ENCODE measurements at places on chromosomes 4 and X. TPM values are rescaled to one million over a fixed set of nuclear protein-coding genes. Genes with fewer than 3 reads are reported as not detected.

- DNase-seq = peak; percentile 20
Measured at GRCh38 chr4:89284828-89285227, 22.8 kb downstream of the GPRIN3 start.

DNA sequence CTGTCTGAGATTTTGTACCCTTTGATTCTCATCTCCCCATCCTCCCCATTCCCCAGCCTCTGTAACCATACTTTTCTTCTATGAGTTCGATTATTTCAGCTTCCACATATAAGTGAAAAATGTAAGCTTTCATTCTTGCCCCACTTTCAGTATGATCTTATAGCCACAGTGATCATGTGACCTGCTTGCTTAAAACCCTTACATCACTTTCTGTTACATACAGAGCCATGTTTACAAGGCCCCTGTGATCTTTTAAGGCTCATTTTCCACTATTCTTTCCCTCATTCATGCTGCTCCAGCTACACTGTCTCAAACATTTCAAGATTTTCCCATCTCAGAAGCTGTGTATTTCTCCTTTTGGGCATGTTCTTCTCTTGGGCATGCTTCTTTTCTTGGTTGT is 147.7 kb downstream of the DCK start:
- no peak for DNase-seq

DNA sequence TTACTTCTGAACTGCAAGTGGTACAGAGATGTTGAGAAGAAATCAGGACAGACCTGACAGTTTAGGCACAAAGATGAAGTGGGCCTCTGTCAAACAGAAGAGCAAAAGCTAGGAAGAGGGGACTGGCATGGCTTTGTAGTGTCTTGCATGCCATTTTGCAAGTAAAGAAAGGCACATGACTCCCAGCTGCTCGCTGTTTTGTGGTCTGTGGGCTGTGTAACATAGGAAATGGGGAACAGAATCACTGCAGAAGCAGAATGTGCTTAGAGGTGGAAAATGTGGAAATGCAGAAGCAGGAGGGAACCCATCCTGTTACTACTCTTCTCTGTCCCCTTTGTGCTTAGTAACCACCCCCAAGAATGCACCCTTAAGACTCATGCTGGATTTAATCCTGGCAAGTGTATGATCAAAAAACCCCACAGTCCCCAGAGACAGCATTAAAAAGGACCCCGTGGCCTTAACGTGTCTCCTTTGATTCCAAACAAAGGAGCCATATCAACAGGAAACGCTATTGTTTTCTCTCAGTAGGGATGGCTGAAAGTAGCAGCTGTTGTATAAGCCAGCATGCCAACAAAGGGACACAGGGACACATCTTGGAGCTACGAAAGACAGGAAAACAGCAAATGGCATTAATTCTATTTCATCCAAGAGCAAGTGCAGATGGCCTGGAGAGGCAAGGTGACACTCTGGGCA is 177.6 kb upstream of the GLRA2 start:
- DNase-seq = no peak

- DNase-seq = no peak
Measured at GRCh38 chr4:1731180-1731579, 9.9 kb downstream of the TACC3 start.

DNA sequence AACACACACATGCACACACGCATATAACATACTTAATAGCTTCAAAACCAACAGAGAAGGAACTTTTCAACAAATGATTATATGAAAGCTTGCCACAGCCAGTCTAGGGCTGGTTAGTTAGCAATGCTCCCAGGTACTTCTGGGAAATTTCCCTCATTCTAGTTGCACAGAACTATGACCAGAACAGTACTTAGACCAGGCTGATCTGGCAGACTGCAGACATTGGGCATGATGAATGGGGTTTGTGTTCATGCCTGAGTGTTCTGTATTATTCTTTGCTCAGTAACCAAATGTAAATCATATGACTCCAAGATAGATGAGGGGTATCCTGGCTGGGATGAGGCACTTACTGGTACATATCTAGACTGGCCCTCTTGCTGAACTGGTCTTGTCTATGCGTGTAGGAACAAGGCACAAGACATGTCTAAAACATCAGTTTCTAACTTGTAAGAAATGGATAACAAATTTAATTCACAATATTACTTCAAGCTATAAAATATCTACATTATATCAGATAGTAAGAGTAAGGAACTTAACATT is 50.3 kb upstream of the GEMIN8 start:
- DNase-seq = no peak

DNA sequence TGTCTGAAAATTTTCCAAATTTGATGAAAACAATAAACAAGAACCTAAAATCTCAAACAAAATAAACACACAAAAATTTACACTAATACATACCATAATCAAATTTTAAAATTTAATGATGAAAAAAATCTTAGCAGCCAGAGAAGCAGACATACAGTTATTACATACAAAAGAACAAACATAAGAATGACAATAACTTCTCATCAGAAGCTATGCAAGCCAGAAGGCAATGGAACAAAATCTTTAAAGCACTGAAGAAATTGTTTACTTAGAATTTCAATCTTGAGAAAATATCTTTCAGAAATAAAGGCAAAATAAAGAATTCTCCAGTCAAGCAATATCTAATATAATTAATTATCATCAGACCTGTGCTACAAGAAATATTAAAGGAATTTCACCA is 121.3 kb downstream of the IDS start:
- no peak for DNase-seq

GRCh38 chrX:88865634-88866033 is 118.6 kb downstream of the CPXCR1 start:
- DNase-seq = no peak

GRCh38 chrX:149493567-149494562 is 11.2 kb downstream of the IDS start:
- DNase-seq = no peak

- DNase-seq = no peak
Measured at GRCh38 chr4:70842761-70843435, 3.2 kb upstream of the GRSF1 start.

DNA sequence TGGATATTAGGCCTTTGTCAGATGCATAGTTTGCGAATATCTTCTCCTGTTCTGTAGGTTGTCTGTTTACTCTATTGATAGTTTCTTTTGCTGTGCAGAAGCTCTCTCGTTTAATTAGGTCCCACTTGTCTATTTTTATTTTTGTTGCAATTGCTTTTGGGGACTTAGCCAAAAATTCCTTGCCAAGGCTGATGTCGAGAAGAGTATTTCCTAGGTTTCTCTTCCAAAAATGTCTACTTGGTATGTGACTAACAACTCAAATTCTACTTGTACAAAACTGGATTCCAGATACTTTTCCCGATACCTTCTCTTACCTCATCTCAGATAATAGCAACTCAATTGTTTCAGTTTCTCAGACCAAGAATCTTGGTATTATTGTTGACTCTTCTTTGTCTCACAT is 142.4 kb upstream of the GLRA2 start:
- DNase-seq = no peak

- DNase-seq = no peak
Measured at GRCh38 chr4:161704653-161705052, 459.1 kb downstream of the FSTL5 start.

DNA sequence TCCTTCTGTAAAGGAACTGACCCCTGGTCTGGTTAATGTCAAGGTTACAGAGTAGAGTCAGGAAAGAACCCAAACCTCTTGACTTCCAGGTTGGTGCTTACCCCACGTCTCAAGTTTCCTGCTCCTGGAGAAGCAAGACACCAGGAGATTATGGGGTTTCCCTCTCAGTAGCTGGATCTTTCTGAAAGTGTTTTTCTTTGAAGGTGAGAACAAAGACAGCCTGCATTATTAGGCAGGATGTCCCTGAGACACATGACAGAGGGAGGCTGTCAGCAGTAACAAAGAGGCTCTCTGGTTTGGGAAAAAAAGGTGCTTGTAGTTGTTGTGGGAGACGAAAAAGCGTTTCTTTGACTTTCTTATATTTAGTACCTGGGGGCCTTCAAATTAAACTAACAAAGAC is 44.7 kb upstream of the IGFBP7 start:
- no peak for DNase-seq

GRCh38 chr4:26062215-26062614 is 148.2 kb downstream of the SMIM20 start:
- no peak for DNase-seq

DNA sequence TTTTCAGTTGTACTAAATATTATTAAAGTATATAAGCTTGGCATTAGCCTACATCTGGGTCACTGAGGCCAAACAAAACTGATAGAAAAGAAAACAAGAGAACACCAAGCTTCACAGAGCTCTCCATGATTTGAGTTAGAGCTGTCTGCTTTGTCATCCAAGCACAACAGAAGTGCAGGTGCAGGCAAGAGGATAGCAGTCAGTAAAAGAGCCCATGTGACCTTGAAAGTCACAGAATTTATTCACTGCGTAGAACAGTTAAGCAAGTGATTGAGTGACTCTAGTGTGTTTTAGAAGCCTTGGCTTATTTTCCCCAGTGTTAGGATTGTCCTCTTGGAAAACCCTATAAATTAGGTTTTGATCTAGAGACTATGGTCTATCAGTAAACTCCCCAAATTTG is 49.4 kb upstream of the PRDM5 start:
- DNase-seq = no peak

DNA sequence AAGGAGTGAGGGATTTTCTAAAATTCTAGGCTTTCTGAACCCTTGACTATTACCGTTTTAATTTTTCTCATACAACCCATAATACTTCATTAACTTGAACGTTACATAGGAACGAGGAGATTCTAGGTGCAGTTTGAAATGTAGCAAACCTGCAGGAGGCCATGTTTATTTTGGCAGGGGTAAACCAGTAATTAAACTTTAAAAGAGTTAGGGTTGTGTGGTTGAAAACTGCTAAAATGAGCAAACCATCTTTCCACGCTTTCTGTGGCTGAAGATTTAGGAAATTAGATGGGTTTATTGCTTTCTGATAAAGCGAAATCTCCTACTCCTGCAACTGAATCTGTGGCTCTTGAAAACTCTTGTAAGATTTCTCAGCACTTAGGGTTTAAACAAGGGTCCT is 1.7 kb downstream of the PHEX start:
- DNase-seq = no peak

BBS12 gene
- 4.1 TPM for total RNA-seq

LIAS gene
- total RNA-seq = 16.6 TPM

TRPC5OS gene
- total RNA-seq = 0.33 TPM

DMRTC1 gene
- total RNA-seq = not detected

EDNRA gene
- not detected for total RNA-seq

DDX53 gene
- not detected for total RNA-seq

TEX11 gene
- not detected for total RNA-seq

All from H4 (cell line).